ENCODE measurements at places on chromosomes 5 and 9. TPM values are rescaled to one million over a fixed set of nuclear protein-coding genes. Genes with fewer than 3 reads are reported as not detected.

GRM6 gene
- not detected for total RNA-seq

GGTA1 gene
- not detected for total RNA-seq

ENHO gene
- total RNA-seq, result 2.0 TPM

PCDHB9 gene
- not detected for total RNA-seq

PSD2 gene
- not detected for total RNA-seq

ARHGEF39 gene
- 16.6 TPM for total RNA-seq

B4GALT7 gene
- 23.7 TPM for total RNA-seq

HOMER1 gene
- total RNA-seq, result 4.0 TPM

SMC5 gene
- total RNA-seq, result 15.5 TPM

ZNF883 gene
- 0.94 TPM for total RNA-seq

C1QTNF3 gene
- not detected for total RNA-seq

CA9 gene
- total RNA-seq, result 5.0 TPM

CLIC3 gene
- total RNA-seq, result 5.1 TPM

IGFBPL1 gene
- 2.3 TPM for total RNA-seq

RNF208 gene
- 1.4 TPM for total RNA-seq

SAXO1 gene
- total RNA-seq, result not detected

FAM114A2 gene
- total RNA-seq, result 10.6 TPM

IL17B gene
- not detected for total RNA-seq

C5orf24 gene
- total RNA-seq, result 15.7 TPM

PCA3 gene
- total RNA-seq, result not detected

FAM81B gene
- not detected for total RNA-seq

THBS4 gene
- not detected for total RNA-seq

SEMA4D gene
- 5.1 TPM for total RNA-seq

TAF1L gene
- total RNA-seq, result not detected

ANKRD55 gene
- not detected for total RNA-seq

RNF224 gene
- 0.17 TPM for total RNA-seq

RASGRF2 gene
- 1.6 TPM for total RNA-seq

GCNT4 gene
- total RNA-seq, result 0.35 TPM

ACTBL2 gene
- total RNA-seq, result not detected

DNM1 gene
- 101 TPM for total RNA-seq

Measured in A549 treated with GW870086 at 1 μM for 4 hours (cell line).